ENCODE measurements at places on chromosomes 13 and 19. TPM values are rescaled to one million over a fixed set of nuclear protein-coding genes. Genes with fewer than 3 reads are reported as not detected.

Gene COL5A3
- 18.7 TPM for polyA plus RNA-seq

Gene CABP5
- not detected for polyA plus RNA-seq

Gene ZNF345
- polyA plus RNA-seq: 1.6 TPM

Gene C19orf18
- 0.40 TPM for polyA plus RNA-seq

Gene COX6B2
- not detected for polyA plus RNA-seq

Gene CYP4F2
- polyA plus RNA-seq: not detected

Gene KIR2DL4
- polyA plus RNA-seq: not detected

Gene CACNG6
- not detected for polyA plus RNA-seq

Gene KLK10
- 0.33 TPM for polyA plus RNA-seq

Gene TEX30
- polyA plus RNA-seq: 10.2 TPM

Gene ZFP82
- polyA plus RNA-seq: 2.2 TPM

Gene BLVRB
- polyA plus RNA-seq: 115 TPM

Gene HCST
- polyA plus RNA-seq: 10.1 TPM

Gene SLITRK5
- polyA plus RNA-seq: under 0.01 TPM

Gene SIGLEC12
- 0.15 TPM for polyA plus RNA-seq

Gene GTF3A
- 593 TPM for polyA plus RNA-seq

Gene OR7A17
- not detected for polyA plus RNA-seq

Gene ANGPTL8
- polyA plus RNA-seq: 10.2 TPM

Gene MISP3
- polyA plus RNA-seq: 5.7 TPM

Gene FAM83E
- not detected for polyA plus RNA-seq

Gene EFNB2
- 17.7 TPM for polyA plus RNA-seq

All from heart left ventricle (tissue), 16 donors.